ENCODE measurements at places on chromosomes 3 and 15.

DNA sequence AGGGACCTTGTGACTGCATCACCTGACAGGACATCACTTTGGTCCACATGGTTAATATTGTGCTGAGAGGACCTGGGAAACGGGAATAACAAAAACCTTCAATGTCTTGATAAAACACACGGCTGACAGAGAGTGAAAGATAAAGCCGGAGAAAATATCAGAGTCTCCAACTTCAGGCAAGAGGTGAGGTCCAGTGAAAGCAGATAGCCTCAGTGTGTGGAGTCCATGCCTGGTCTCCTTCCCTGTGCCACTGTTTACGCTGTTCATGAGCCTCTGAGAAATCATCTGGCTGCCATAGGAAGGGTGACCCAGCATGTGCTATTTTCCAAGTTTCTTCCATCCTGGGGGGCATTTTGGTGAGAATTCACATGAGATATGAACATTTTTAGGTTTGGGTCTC is 39.8 kb downstream of the CCR3 start:
- DNase-seq: no peak

DNA sequence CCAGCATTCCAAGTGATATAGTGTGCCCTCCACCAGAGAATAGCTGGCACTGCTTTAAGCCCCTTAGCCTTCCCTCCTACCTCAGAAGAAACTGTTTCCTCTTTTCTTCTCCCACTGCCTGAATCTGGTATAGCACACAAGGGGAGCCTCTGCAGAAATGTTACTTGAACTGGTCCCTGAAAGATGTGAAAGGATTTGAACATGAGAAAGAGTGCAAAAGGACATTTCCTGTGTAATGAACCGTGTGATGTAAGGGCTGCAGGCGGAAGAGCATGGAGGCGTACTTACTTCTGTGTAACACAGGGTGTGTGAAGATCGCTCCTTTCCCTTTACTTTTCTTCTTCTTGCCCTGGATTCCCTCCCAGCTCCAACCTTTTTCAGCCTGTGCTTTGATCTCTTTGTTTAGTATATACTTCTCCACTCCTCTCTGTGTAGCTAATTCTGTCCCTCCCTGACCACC is 8.4 kb downstream of the TMOD3 start:
- DNase-seq: no peak

DNA sequence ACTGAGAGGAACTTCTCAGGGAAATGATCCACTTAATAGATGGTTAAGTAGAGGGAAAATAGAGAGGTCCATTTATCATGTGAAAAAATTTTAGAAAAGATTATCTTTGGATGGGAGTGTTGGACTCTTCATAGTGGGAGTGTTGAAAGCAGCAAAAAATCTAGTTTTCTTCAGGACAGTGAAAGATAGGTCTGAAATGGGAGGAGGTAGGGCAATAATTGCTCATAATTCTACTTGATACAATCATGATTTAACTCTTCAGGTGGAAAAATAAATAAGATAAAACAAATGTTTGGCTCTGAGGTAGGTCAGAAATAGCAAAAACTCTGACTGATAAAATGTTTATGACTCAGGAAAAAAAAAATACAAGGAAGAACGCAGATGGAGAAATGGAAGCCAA is 144.1 kb upstream of the DPH6 start:
- DNase-seq: no peak

GRCh38 chr15:55740981-55741832 is 1.7 kb downstream of the PRTG start:
- no peak for DNase-seq

- no peak for DNase-seq
Observed at GRCh38 chr3:136067211-136067610, 101.7 kb downstream of the PPP2R3A start.

GRCh38 chr3:177104299-177104992 is 92.8 kb downstream of the TBL1XR1 start:
- no peak for DNase-seq

DNA sequence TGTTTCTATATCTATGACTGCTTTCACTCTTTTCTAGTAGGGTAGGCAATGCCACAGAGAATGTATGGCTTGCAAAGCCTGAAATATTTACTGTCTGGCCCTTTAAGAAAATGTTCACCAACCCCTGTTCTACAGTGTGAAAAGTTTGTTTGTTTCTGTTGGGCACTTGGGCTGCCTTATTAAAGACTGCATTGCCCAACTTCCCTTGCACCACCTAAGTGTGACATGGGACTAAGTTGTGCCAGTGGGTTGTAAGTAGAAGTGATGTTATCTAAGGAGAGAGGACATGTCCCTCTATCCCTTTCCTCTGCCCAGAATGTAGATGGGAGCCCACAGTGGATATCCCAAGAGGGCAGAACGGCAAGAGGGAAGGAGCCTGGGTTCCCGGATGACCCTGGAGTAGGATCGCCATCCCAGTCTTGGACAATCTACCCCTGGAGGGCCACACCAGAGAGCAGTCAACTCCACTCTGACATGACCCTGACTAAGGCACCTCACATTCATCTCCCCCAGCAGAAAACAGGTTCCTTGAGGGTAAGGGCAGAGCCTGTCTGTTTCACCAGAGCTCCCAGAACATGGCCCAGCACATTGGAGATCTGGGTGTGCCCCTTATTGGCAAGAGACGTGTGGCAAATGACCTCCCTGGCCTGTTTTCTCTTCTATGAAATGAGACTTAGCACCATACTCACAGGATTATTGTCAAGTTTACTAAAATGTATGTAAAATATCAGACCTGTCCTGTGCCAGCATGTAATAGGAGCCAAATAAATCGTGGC is 138.8 kb downstream of the SMAD6 start:
- no peak for DNase-seq

DNA sequence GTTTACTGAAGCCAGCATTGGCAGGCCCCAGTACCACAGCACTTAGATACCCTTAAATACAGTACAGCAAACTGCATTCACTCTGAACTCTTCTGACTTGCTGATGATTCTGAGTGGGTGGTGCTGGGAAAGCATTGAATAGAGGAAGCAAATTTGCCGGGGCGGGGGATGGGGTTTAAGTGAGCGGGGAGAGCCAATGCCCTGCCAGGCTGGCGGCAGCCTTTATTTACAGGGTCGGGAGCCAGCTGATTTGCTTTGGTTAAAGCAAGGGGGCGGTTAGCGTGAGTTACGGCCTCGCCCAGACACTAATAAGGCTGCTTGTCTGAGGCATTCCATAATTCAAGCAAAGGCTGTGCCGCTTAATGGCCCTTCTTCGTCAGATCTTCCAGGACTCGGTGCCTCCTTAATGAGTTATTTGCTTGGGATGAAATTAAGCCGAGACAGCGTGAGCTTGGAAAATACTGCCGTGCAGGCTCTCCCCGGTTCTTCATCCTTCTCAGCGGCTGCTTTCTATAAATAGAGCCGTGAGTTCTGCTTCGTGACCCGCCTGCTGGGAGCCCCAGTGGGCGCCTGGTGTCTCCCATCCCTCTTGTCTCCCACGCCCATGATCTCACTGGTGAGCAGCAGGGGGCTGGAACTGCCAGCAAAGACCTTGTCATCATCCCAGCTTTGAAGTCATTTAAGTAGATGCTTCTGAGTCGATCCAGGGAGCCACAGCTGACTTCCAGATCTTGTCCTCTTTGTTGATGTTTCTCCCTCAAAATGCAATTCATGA is 25.8 kb downstream of the SPSB4 start:
- DNase-seq: no peak

GRCh38 chr3:112774293-112774926 is 72.3 kb downstream of the CD200R1L start:
- DNase-seq: no peak

DNA sequence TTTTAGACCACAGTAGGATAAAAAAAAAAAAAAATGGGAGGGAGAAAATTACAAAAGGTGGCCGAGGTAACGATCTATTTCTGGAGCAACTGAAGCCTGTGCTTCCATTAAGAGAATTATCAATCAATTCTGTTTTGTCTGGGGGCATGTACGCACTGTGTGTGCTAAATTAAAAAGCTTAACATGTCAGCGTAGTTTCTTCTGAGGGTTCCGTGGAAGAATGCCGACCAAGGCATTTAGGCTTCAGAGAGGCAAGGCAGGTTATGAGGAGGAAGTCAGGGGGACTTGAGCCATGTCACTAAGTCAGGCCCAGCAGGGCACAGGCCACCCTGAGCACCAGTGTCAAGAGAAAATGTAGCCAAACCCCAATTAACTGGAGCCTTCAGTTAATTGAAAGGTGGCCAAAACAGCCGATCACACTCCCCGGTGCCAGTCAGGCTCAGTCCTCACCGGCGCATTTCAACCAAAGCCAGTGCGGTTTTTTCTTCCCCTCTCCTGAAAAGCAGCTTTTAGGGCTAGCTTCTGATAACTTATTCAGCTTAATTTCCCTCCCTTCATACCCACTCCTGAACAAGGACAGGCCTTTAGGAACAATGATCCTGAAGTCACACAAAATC is 113.9 kb downstream of the MEGF11 start:
- DNase-seq: no peak

DNA sequence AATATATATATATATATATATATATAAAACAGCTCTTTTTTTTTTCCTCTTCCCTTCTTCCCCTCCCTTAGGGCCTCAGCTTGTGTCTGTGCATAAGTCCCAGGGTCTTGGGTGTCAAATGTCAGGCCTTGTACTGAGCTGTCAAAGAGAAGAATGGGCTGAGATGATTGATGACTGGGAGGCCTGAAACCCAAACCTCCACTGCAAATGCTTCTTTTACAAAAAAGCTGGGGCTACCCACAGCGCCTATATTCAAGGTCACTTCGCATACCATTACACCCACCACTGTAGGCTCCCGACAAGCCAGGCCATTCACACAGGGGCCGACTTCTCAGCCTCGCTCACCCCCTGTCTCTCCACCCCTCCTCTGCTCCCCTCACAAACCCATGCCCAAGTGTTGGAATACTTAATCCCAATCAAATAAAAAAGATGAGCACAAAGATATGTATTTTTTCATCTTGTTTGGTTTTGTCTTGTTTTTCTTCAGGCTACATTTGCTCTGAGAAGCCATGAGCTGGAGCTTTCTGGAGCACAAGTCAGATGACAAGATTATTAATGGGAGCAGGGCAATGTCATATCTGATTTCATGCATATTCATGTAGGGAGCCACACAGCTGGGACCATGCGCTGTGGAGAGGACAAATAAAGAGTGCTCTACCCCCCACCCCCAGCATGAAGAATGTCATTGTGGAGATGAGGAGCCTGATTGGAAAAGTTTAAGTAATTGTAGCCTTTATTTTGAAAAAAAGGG is 614.4 kb upstream of the NR2F2 start:
- no peak for DNase-seq

DNA sequence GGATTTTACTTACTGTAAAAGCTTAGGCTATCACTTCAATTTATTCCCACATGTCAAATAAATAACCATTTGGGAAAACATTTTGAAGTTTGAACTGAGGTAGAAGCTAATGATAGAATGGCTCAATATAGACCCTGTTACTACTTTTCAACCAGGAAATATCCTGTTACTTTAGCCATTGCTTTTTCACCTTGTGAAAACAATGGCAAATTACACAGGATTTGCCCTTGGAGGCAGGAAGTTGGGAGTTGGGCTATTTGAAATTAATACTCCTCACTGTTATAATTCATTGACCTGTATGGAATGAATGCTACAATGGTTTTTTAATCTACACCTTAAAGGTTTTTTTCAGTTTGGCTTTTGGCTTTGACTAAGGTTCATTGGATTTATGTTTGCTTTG is 98.1 kb upstream of the UBE2E2 start:
- no peak for DNase-seq

DNA sequence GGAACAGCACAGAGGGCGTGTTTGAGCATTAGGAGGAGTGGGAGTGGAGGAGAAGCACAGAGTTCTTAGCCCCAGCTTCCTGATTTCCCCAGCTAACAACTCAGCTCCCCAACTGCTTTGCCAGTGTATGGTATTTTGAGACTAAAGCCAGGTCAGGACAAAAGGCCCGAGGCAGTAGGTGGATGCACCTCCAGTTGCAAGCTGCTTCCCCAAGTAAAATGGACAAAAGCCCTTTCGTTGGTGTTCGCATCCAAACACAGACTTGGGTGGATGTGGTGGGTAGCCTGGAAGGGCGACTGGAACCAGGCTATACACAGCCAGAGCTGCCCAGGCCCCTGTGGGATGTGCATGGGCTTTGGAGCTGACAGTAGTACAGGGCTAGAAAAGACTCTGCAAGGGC is 12.3 kb upstream of the EHD4 start:
- DNase-seq: no peak

DNA sequence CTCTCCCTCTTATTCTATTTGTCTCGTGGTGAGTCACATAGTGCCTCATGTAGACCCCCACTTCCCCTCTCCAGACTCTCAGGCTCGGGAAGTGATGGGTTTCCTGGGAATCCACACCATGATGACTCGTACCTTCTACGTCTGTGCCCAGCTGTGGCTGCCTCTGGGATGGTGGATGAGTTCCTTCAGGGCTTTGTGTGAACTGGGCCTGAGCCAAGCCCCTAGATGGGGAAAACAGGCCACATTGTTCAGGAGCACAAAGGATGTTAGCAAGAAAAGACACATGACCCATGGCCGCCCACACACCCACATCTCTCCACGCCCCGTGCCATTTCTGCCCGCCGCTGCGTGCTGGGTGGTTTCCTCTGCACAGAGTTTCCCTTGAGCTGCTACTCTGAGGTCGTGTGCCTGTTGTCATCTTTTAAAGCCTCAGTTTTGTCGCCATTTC is 10.5 kb downstream of the ISG20 start:
- no peak for DNase-seq

DNA sequence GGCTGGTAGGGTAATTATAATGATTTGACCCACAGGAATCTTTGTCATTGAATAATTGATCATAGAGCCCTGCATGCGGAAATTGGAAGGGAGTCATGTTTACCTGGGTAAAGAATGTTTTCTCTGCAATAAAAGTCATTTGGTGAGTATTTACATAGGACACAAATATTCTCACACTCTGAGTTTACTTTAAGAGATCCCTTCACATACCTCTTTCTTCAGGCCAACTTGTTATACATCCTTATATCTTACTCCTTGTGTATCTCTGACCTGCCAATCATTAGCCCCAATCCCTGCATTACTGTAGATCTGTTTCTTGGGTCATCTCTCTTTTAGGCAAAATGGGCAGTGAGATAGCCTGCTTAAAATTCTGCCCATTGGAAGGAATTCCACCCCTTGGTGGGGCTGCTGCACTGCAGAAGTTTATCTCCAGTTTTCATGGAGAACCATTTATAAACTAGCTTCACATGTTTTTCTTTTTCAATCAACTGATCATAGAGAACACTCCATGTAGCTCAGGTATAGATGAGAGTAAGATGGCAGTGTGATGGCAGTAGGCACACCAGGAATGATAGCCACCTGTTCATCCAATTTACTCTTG is 46.2 kb downstream of the ILDR1 start:
- no peak for DNase-seq

GRCh38 chr3:9146367-9147071 is 102.9 kb downstream of the SRGAP3 start:
- DNase-seq: no peak

All from stimulated activated CD8-positive, alpha-beta memory T cell treated with anti-CD3 and anti-CD28 coated beads, Interleukin-4, amount 100 ng/mL, for 1 hour (primary cell).